ENCODE measurements at places on chromosomes 6 and 20. TPM values are rescaled to one million over a fixed set of nuclear protein-coding genes. Genes with fewer than 3 reads are reported as not detected.

GRCh38 chr6:159826004-159826403 is 25.9 kb downstream of the PNLDC1 start:
- DNase-seq = no peak

GRCh38 chr20:58847463-58847862 is 3.2 kb downstream of the GNAS-AS1 start:
- no peak for DNase-seq

Gene CD109
- total RNA-seq = 7.6 TPM

Gene MUCL3
- not detected for total RNA-seq

GRCh38 chr6:150336299-150336698 is 32.5 kb upstream of the IYD start:
- no peak for DNase-seq

Gene ATRN
- 34.3 TPM for total RNA-seq

Gene TBC1D22B
- total RNA-seq = 6.3 TPM

GRCh38 chr20:24957326-24958016 is 8.4 kb downstream of the CST7 start:
- no peak for DNase-seq

- no peak for DNase-seq
Measured at GRCh38 chr20:50123418-50123817, 10.5 kb upstream of the UBE2V1 start.

DNA sequence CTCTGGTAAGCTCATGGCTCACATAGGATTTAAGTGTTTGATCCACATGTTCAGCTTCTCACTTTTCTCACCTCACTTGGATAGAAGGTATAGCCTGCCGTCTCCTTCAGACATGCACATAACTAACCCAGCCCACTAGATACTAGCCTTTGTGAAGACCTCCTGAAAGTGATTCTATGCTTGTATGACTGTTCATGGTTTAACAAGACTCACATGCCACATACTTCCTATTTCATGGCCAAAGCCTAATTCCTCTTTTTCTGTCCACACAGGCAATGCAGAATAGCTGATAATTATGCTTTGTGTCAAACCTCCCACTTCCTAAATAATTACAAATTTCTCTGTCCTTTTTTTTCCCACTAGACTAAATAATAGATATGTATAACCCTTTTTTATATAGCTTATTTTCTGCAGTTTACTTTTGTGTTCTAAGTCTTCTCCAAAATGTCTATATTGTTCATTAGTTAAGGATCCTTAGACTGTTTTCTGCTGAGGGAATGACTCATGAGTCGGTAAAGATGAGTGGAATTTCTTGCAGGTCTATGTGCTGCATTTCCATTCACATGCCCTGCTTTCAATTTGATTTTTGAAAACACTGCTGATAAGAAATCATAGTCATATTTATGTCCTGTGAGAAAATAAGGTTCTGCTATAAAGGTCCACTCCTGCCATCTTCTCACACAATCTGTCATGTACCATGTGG is 43.0 kb downstream of the HDDC2 start:
- DNase-seq = no peak

DNA sequence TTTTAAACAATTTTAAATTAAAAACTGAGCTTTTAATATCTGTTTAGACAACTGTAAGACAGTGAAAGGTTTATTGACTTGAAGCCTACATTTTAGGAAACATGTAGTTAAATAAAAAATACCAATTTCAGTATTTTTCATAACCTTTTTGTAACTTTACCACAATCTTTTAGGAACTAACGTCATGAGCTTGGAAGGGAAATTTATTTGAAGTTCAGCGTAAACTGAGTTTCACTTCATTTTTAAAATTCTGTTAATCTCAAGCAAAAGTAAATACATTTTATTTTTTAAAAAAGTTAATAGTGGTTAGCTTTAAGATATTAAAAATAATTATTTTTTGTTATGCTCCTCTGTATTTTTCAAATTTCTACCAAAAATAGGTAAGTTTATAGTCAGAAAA is 5.5 kb downstream of the CST7 start:
- no peak for DNase-seq

- DNase-seq = no peak
Measured at GRCh38 chr6:165636402-165637048, 26.5 kb downstream of the PDE10A start.

DNA sequence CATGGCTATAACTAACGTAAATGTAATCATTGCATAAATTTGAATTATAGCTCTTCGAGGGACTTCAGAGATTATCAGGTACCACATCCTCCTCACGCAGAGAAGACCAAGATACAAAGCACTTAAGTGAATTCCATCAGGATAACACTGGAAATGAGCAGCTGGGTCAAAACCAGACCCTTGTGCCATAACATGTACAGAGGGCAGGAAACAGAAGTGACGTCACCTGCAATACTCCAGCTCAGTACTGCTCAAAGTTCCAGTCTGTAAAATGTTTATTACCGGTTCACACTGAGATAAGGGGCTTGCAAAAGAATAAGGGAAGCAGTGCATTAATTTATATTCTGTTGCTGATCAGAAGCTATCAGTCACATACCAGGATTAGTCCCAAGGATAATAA is 45.8 kb downstream of the RGS17 start:
- DNase-seq = no peak

GRCh38 chr6:44058617-44059358 is 68.5 kb downstream of the MRPL14 start:
- DNase-seq = peak; percentile 77

Gene HMGCLL1
- total RNA-seq = 1.3 TPM

DNA sequence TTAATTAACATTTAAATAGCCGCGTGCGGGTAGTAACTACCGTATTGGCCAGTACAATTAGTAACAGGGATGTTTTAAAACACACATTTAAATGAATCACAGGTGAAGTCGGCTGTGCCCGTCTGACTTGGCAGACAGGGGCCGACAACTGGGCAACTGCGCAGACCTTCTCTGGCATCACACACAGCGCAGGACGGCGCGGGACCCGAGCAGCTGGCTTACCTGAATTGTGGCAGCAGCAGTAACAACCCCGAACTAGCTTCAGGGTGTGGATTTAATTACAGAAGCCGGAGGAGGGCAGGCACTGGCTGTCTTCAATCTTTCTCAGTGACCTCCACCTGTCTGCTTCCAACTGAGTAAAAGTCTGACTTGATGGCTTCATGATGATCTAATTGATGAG is 91.7 kb downstream of the DACT2 start:
- DNase-seq = no peak

GRCh38 chr20:9119776-9120175 is 50.9 kb downstream of the PLCB4 start:
- peak; percentile 71 for DNase-seq

Gene COL12A1
- total RNA-seq = 9.5 TPM

DNA sequence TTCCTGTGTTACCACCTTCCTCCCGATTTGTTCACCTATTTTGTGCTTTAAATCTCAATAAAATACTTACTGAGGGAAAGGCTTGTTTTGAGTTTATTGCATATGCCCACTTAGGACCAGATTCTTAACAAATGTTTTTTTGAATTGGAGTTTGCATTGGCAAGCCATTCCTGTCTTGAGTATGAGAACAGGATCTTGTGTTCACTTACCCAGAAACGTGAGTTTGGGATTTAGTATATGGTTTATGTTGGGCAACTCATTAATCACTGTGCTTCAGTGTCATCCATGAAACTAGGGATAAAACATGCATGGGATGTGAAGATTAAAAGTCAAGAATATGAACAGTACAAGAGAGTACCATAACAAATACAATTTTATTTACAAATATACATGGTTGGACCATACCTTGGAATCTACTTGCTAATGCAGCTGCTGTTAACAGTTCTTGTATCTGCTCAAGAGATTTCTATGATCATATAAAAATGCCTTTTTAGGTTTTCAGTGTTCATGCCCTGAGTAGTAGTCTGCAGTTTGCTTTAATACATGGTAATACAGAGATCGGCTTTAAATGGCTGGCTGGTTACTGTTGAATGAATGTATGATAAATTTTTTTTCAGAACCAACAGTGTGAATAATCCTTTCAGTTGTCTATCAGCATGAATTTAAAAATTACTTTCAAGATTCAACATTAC is 6.0 kb downstream of the SRSF6 start:
- no peak for DNase-seq

GRCh38 chr6:133764754-133765208 is 124.1 kb upstream of the TCF21 start:
- no peak for DNase-seq

GRCh38 chr6:39496915-39497314 is 174.4 kb upstream of the KCNK16 start:
- DNase-seq = peak; percentile 65

Gene PROKR2
- not detected for total RNA-seq

Gene NFS1
- 60.4 TPM for total RNA-seq

DNA sequence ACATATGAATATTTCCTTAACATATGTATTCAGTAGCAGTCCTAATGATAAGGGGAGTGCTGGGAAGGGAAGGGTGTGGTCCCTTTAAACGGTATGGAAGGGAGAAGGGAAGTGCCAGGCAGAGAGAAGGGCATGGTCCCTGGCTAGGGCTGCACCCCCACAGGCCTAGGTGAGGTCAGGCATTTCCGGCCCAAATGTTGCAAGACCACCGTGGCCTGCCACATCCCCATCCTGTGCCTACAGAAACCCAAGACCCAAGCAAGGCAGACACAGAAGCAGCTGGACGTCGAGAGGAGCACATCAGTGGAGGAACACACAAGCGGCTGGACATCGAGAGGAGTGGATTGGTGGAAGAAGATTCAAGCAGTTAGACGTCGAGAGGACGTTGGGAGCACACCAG is 5.9 kb downstream of the RRAGD start:
- DNase-seq = no peak

Gene CGA
- 0.59 TPM for total RNA-seq

- no peak for DNase-seq
Measured at GRCh38 chr20:2888224-2888955, 15.1 kb downstream of the PTPRA start.

Gene UNC5CL
- 0.20 TPM for total RNA-seq

- no peak for DNase-seq
Measured at GRCh38 chr6:135008072-135008940, 46.3 kb downstream of the HBS1L start.

DNA sequence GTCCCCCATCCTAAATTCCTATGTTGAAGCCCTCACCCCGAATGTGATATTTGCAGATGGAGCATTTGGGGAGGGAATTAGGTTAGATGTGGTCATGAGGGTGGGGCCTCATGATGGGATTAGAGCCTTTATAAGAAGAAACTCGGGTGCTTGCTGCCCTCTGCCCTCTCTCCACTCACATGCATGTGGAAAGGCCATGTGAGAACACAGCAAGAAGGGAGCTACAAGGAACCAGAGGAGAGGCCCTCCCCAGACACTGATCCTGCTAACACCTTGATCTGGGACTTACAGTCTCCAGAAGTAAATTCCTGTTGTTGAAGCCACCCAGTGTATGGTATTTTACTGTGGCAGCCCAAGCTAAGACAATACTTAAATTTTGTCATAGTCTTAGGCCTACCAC is 69.6 kb upstream of the TULP1 start:
- DNase-seq = no peak

GRCh38 chr6:84065693-84066290 is 32.2 kb downstream of the MRAP2 start:
- DNase-seq = no peak

DNA sequence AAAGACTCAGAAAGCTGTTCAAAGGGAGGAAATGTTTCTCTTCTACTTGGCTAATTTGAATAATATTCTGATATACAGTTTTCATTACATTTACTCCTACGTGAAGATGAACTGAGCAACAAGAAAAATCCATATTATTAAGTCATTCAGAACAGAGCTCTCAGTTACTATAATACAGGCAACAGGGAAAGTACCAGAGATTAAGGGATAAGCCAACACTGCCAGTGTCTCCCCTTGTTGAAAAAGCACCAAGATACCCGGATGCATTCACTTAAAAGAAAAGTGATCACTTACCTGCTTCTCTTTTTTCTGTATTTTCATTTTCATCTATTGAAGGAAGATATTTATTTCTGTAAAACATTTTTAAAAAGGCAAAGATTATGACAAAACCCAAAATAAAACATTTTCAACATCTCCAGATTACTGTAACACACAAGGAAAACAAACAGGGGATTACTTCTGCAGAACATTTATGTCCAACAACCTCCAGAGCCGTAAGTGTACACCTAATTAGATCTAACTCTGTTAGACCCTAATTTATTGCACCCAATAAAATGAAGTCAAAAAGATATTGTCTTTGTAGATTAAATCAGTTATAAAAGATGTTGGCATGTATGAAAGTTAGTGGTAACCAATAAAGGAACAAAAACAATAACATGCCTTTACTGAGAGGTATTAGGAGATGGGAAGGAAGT is 67.0 kb downstream of the CHD6 start:
- no peak for DNase-seq

All from left ventricle myocardium superior (tissue), 1 donor.